ENCODE measurements at places on chromosomes 13 and 19.

GRCh38 chr13:109858319-109858718 lies 71.9 kb upstream of the IRS2 start:
- no peak for DNase-seq

DNA sequence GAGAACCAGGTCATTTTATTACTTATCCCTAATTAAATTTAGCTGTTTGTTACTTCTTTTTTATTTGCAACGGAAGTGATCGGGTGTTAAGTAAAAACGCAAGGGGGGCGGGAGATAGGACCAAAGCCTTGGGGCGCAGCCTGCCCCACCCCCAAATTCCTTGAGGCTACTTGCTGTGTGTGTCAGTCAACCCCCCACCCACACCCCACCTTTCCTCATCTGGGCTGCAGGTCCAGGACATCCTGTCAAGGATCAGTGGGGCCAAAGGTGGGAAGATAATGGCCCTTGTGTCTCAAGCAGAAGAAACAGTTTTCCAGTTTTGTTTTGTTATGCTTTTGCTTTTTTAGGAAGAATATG lies 1.2 kb upstream of the FOXO1 start:
- no peak for DNase-seq

DNA sequence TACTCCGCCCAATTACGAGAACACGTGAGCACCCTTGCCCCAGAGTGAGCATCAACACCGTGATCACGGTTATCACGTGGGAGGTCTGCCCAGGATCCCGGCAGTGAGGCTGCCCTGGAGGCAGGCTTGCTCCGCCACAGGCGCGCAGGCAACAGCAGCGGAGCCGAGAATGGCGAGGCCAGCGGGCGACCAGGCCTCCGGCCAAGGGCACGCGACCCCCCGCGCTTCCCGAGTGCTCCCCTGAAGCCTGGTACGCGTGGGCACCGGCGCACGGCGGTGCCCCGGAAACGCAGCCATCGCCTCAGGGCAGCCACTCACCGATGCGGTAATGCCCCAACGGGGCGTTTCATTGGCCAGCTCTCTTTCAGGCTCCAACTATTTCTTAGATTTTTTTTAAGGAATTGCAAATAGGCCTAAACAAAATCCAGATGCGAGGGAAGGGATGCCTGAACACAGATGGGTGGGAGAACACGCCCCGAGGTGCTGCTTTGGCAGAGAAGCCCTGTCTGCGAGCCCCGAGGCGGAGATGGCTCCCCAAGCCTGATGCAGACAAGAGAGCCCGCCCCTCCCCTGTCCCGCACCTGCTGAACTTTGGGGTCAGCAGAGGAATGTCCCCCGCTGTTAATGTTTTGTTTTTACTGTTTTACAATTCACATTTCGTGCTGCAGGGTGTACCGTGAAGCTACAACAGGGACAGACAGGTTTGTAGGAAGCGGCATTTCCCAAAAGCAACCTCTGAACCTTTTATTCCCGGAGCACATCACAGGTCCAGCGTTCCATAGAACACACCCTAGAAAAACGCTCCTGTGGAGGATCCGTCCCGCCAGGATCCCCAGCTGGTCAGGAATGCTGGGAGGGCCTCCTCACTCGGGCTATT lies 132.7 kb downstream of the ZDHHC20 start:
- DNase-seq: peak; percentile 41

DNA sequence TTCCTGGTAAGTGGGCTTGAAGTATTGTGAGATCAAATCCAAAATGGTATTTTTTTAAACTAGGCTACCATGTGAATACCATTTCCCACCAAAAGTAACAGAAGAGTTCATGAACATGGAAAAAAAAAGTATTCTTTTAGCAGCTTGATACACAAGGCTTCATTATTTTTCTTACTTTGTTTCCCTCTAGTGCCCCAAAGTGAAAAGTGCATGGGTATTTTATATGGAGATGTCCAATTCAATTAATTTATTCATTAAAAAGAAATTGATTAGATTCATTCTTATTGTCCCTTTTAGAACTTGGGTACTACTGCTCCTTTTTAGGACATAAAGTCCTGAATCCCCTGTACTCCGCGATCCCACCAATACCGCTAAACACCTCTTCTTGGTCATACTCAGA lies 28.6 kb upstream of the SCEL start:
- DNase-seq: no peak

DNA sequence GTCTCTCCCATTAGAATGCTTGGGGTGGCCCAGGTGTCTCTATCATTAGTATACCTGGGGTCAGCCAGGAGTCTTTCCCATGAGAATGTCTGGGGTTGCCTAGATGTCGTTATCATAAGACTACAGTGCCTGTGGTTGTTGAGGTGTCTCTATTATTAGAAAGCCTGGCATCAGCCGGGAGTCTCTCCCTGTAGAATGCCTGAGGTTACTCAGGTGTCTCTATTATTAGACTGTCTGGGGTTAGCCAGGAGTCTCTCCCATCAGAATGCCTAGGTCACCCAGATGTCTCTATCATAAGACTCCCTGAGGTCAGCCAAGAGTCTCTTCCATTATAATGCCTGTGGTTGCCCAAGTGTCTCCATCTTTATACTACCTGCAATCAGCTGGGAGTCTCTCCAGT lies 1541.1 kb downstream of the UQCRFS1 start:
- DNase-seq: no peak

GRCh38 chr19:54916822-54917221 lies 10.9 kb downstream of the NCR1 start:
- no peak for DNase-seq

- no peak for DNase-seq
These were observed 18.8 kb upstream of the TMEM255B start for GRCh38 chr13:113740286-113740556.

- DNase-seq: no peak
These were observed 69.1 kb downstream of the ARHGEF18 start for GRCh38 chr19:7417671-7418324.

DNA sequence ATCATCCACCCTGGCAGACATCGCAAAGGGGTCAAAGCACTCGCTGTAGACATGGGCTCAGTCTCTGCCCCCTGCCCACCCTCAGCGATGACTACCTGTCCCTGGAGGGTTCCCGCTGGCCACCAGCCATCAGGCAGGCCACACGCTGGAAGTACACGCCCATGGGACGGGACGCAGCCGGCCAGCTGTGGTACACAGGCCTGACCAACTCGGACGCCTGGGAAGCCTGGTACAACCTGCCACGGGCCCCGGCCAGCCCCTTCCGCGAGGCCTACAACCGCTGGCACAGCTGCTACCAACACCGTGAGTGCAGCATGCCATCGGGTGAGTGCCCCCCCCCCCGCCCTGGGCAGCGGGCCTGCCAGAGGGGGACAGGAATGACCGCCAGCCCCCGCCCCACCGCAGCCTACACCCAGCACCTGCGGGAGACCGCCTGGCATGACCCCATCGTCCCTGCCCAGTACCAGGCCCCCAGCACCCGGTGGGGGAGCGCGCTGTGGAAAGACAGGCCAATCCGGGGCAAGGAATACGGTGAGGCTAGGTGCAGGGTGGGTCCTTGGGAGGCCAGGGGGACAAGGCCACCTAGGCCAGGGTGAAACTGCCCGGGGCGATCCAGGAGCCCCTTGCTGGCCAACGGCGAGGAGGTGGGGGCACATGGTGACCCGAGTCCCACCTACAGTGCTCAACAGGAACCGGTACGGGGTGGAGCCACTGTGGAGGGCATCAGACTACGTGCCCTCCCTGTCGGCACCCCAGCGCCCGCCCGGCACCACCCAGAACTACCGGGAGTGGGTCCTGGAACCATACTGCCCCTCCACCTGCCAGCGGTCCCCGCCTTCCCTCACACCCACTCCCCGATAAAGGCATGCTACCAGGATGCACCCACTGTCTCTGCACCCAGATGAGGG lies 4.4 kb downstream of the TEKTIP1 start:
- peak; percentile 53 for DNase-seq

GRCh38 chr19:27654266-27654990 lies 1558.5 kb downstream of the UQCRFS1 start:
- no peak for DNase-seq

DNA sequence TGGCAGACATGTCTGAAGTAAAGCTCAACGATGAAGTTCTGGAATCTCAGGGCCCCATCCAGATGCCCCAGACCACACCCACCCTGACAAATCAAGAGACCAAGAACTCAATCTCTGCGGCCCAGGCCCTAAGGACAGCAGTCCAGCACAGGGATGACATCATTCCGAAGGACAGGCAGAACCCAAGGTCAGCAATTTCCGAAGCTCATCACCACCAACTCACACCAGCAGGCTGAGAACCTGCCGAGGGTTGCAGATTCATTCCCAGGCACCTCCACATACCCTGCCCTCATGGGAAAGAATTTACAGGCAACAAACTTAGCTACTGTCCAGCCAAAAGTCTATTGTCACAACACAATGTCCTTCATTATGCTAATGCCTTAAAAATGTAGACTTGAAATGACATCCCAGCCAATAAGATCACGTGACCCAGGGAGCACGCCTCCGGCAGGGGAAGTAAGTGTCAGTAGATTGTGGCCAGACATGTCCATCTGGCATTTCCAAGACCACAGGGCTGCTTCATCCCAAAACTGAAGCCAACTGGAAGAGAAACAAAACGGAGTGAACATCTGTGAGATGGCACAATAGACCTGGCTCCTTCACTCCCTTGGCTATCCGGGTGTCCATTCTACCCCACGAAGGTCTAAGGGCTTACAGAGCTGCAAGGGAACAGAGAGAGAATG lies 98.8 kb downstream of the CRYL1 start:
- no peak for DNase-seq

GRCh38 chr19:17778251-17778967 lies 16.5 kb upstream of the B3GNT3 start:
- DNase-seq: no peak

- DNase-seq: no peak
These were observed 23.3 kb downstream of the GGACT start for GRCh38 chr13:100565286-100565685.

GRCh38 chr13:102761071-102761470 lies 12.5 kb downstream of the TEX30 start:
- no peak for DNase-seq

Data from right hindlimb (tissue), 1 donor.